ENCODE measurements at places on chromosomes 12 and 14.

DNA sequence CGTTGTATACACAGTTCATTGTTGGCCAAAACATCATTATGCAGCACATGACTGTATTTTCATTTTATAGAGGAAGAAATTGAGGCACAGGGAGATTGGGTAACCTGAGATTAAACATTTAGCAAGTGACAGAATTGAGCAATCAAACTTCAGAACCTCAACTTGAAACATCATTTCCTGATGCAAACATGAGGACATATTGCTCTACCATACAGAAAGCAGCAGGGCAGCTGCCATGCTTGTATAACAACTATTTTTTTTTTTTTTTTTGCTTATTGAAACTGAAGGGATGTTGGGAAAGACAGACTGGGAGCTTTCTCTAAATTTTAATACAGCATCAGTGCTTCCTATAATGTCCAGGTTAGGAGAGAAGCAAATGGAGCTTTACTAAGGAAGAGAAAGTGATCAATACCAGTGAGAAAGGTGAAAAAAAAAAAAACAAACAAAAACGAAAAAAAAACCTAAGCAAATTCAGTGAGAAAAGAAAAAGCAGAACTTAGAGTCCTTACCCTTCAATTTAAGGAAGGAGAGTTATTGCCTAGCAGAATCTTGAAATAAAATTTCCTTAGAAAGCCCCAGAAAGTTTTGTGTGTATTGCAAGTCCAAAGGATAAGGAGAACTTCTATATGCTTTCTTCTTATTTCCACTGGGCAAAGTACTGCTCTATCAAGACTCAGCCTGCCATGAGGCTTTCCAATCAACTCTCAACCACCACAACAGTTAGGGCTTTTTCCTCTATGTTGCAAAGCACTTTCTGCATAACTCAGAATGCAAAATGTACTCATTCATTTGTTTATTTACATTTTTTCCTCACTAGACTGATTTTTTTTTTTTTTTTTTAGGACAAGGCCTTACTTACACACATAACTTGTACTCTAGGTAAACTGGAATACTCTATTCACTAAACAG is 21.6 kb downstream of the BTG1 start:
- H3K36me3 ChIP-seq: no peaks in the 10 kb centered on the region
- H3K4me3 ChIP-seq: no peak overlapping the region
- H3K27me3 ChIP-seq: no peaks in the 10 kb centered on the region
- H3K27ac ChIP-seq: no peak overlapping the region
- DNase-seq: peak; percentile 51
- no peaks in the 10 kb centered on the region for H3K4me1 ChIP-seq

- H3K4me3 ChIP-seq: no peak within 1 kb of the TSS
- peaks cover 5% of the 10 kb centered on the region for H3K27me3 ChIP-seq
- no peaks in the 10 kb centered on the region for H3K4me1 ChIP-seq
Measured at GRCh38 chr12:70920251-70920851, at the start of gene PTPRR. Gene PTPRR, minus strand, starts transcription at chr12:70920738. Its CDS starts 348 bp downstream, at chr12:70920390.

DNA sequence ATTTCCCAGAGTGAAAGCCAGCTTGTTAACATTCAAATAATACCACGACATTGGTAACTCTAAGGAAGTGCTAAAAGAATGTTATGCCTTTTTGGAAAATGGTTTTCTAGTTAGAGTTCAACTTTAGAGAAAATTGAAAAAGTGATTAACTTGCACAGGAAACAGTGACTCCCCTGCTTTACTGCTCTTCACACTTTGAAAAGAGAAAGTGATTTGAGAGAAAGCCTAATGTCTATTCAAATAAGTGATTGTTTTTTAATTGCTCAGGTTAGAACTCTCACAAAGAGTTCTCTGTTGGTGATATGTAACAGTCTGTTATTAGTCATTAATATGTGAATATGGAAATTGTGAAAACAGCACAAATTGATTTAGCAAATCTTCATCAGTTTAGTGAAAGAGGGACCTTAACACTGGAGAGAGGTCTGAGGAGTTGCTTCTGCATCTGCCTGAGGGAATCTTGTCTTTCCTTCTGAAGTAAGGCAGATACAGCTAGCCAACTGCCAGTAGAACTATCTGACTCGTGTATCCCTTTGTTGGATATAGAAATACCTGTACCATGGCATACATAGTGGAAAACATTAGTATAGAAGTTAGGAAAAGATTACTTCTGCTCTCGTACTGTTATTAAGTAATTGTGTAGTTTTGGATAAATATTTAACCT is 25.5 kb downstream of the ATF7IP start:
- H3K27me3 ChIP-seq: no peaks in the 10 kb centered on the region
- H3K4me1 ChIP-seq: peaks cover 2% of the 10 kb centered on the region
- DNase-seq: no peak

GRCh38 chr14:55731881-55732498 is 152.0 kb downstream of the KTN1 start:
- no peak overlapping the region for H3K4me3 ChIP-seq
- DNase-seq: no peak
- H3K36me3 ChIP-seq: no peaks in the 10 kb centered on the region
- no peaks in the 10 kb centered on the region for H3K27me3 ChIP-seq
- no peaks in the 10 kb centered on the region for H3K4me1 ChIP-seq

DNA sequence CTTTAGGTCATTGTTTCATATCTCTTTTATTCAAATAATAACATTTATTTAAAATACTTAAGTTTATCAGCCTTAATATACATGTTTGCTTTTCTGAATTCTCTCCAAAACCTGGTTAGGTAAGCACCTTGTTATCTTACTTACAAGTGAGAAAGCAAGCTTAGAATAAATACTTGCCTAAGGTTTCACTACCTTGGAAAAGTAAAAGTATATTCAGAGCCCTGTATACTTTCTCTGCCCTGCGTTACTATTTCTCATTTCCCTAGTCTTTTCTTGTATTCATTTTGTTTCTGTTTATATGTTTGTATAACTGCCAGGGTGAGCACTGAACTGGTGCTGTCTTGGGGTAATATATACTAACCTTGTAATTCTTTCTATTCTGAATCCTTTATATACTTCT is 21.5 kb downstream of the METAP2 start:
- H3K4me1 ChIP-seq: no peaks in the 10 kb centered on the region
- DNase-seq: no peak
- H3K4me3 ChIP-seq: no peak overlapping the region
- no peaks in the 10 kb centered on the region for H3K36me3 ChIP-seq
- no peak overlapping the region for H3K27ac ChIP-seq

DNA sequence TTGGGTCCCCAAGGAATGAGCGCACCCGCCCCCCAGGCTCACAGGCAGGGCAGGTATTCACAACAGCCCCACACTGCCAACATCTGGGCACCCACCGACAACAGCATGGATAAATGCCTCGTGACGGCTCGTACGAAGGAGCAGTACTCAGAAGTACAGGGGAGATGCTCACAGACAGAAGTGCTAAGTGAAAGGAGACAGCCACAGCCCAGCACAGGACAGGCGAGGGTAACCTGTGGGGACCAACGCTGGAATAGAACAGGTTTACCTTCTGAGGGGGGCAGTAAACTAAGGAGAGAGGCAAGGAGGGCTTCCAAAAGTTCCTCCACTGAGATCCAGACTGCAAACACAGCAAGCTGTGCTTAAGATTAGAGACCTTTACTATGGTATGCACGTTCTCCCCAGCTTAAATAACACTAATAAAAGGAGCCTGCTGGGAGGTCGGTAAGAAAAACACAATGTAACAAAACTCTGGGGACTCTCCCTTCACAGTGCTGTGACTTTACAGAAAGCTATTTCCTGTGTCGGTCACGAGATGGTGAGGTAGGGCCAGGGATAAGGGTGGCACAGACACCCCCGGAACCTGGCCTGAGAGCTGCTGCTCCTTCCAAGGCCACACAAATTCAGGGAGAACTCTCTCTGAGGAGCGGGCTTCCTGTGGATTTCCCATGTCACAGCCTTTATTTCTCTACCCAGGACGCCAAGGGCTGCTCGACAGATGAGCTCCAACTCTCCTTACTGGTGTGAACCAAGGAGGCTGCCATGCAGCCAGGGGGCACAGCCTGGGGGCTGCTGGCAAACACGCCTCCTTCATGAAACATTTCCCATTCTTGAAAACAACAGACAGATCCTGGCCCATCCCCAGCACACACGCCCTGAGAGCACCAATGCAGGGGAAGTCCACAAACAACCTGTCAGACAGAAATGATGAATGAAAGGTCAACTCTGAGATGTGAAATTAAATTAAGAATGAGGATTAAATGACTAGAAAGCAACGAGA is 26.3 kb downstream of the SLC15A4 start:
- no peak for DNase-seq
- H3K27ac ChIP-seq: no peak overlapping the region
- H3K4me1 ChIP-seq: peaks cover 4% of the 10 kb centered on the region
- no peaks in the 10 kb centered on the region for H3K27me3 ChIP-seq
- no peak overlapping the region for H3K4me3 ChIP-seq
- peaks cover 17% of the 10 kb centered on the region for H3K36me3 ChIP-seq

GRCh38 chr12:82635263-82635662 is 51.4 kb upstream of the TMTC2 start:
- no peak overlapping the region for H3K4me3 ChIP-seq
- H3K4me1 ChIP-seq: no peaks in the 10 kb centered on the region
- no peaks in the 10 kb centered on the region for H3K27me3 ChIP-seq
- no peaks in the 10 kb centered on the region for H3K36me3 ChIP-seq

DNA sequence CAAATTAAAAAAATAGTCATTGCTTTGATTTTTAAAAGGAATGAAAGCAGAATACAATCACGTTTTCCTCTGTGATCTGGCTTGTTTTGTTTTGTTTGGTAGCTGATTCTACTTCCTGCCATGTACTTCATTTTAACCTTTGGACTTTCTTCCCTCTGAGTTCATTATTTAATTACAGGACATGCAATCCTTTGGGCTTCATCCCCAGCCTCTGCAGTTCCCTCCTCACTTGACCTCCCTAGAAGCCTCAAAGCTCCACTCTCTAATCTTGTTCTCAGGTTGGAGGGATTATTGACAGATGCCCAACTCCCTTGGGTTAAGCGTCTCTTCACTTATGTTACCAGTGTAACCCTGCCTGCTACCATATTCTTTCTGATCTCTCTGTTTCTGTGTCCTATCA is 967.9 kb upstream of the SEL1L start:
- H3K4me1 ChIP-seq: no peaks in the 10 kb centered on the region
- H3K4me3 ChIP-seq: no peak overlapping the region
- DNase-seq: no peak
- no peak overlapping the region for H3K27ac ChIP-seq

DNA sequence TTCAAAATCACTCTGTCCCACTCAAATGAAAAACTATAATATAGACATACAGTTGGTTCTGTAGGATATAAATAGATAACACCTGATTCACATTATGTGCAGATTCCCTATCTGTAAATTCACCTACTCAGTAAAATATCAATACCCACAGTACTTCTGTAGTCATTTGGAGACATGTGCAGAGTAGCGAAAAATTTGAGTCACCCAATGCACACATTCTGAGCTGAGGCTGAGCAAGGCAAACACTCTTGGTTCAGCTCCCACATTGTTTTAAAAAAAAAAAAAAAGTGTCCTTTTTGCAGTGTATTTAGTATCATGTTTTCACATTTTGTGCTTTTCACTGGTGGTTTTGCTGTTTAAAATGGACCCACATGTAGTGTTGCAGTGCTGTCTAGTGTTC is 27.3 kb upstream of the BBS10 start:
- no peak overlapping the region for H3K4me3 ChIP-seq
- H3K27ac ChIP-seq: no peak overlapping the region

- no peaks in the 10 kb centered on the region for H3K27me3 ChIP-seq
- no peak for DNase-seq
- no peaks in the 10 kb centered on the region for H3K36me3 ChIP-seq
- H3K27ac ChIP-seq: no peak overlapping the region
- H3K4me1 ChIP-seq: no peaks in the 10 kb centered on the region
- no peak overlapping the region for H3K4me3 ChIP-seq
Measured at GRCh38 chr12:68100241-68100640, 59.3 kb downstream of the IFNG start.

- no peak overlapping the region for H3K27ac ChIP-seq
- H3K4me3 ChIP-seq: no peak overlapping the region
- DNase-seq: no peak
- no peaks in the 10 kb centered on the region for H3K27me3 ChIP-seq
- no peaks in the 10 kb centered on the region for H3K36me3 ChIP-seq
- no peaks in the 10 kb centered on the region for H3K4me1 ChIP-seq
Measured at GRCh38 chr14:57760896-57761295, 105.0 kb downstream of the SLC35F4 start.

DNA sequence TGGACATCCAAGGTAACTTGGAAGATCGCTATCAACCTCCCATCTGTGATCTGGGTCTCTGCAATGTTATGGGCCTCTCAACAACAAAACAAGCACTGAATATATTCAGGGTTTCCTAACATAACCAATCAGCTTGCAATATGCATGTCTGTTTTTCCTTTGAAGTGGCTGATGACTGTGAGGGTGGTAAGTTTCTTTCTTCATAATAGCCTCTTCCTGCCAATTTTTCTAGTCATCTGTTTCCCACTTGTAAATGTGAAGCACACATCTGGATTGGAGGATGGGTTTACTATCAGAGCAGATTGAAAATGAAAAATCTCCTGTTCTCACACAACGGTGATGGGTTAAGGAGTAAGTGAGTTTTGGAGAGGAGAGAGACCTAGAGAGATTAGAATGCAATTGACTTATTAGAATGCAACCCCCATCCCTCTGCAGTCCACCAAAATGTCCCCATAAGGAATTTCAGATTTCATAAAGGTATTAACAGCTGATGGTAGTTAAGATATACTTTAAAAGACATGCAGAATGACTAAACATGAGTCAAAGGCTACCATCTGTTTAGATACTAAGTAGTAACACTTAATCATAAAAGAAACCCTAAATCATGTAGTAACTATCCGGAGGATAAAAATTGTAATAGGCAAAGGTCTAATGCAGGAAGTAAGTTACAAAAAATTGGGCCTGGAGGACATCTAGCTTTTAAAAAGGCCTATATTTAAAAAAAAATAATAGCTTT is 58.4 kb upstream of the SAV1 start:
- DNase-seq: peak; percentile 91
- no peak overlapping the region for H3K4me3 ChIP-seq
- H3K27me3 ChIP-seq: no peaks in the 10 kb centered on the region
- H3K4me1 ChIP-seq: peaks cover 10% of the 10 kb centered on the region

DNA sequence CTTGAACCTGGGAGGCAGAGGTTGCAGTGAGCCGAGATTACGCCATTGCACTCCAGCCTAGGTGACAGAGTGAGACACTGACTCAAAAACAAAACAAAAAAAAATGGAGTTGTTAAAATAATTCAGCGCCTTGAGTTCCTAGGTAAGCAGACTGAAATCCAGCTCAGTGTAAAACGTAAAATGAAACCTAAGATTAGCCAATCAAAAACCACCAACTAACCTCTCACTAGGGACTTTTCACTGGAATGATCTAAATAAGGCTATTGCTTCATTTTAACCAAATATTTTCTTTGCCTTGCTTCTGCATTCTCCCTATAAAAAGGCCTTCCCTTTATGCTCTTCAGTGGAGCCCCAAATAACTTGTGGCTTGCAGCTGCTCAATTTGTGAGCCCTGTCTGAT is 91.6 kb upstream of the HIF1A start:
- no peaks in the 10 kb centered on the region for H3K27me3 ChIP-seq
- H3K36me3 ChIP-seq: no peaks in the 10 kb centered on the region
- H3K27ac ChIP-seq: no peak overlapping the region
- no peak for DNase-seq
- H3K4me1 ChIP-seq: no peaks in the 10 kb centered on the region

- H3K36me3 ChIP-seq: no peaks in the 10 kb centered on the region
- H3K27ac ChIP-seq: no peak overlapping the region
- no peak for DNase-seq
- H3K27me3 ChIP-seq: no peaks in the 10 kb centered on the region
- no peaks in the 10 kb centered on the region for H3K4me1 ChIP-seq
Measured at GRCh38 chr14:87805315-87805723, 187.7 kb downstream of the GALC start.

Measured in fibroblast of lung (primary cell).